ENCODE measurements at places on chromosomes 4 and X. TPM values are rescaled to one million over a fixed set of nuclear protein-coding genes. Genes with fewer than 3 reads are reported as not detected.
A peak's percentile ranks its signal among the peaks of the same experiment; 100 is the strongest.

DNA sequence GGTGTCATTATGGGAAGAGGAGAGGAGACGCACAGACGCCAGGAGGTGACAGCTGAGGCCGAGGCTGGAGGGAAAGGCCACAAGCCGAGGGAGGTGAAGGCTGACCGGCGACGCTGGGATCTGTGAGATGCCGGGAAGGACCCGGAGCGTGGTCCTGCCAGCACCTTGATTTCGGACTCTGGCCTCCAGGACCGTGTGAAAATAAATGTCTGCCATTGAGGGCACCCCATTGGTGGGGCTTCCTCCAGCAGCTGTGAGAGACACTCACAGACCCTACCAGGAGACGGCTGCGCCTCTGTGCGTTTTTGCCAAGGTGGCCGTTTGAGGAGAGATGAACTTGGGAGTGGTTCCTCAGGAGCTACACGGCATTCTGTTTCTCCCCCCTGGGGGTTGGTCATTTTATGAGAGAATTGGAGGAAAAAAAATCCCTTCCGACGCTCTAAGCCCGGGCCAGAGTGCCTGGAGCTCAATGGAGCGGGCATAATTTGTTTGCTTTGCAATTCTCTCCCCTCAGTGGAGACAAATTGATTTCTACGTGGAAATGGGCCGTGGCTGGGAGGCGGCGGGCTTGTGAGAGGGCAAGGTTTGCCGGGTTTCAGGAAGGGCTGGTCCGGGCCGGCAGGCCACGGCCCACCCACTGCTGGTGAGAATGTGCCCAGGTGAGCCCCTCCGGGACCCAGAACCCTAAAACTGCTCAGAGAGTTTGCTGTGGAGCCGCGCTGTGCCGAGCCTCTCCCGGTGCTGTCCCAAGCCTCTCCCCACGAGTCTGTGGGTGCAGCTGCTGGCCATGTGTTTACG lies 53.9 kb downstream of the CPZ start:
- H3K4me1 ChIP-seq, result no peaks in the 10 kb centered on the region
- H3K36me3 ChIP-seq, result no peaks in the 10 kb centered on the region
- no peak overlapping the region for H3K4me3 ChIP-seq
- no peak overlapping the region for H3K27ac ChIP-seq

GRCh38 chr4:55136634-55137033 lies 11.2 kb upstream of the KDR start:
- H3K4me1 ChIP-seq, result no peaks in the 10 kb centered on the region
- H3K27ac ChIP-seq, result no peak overlapping the region
- no peaks in the 10 kb centered on the region for H3K27me3 ChIP-seq
- DNase-seq, result no peak
- H3K4me3 ChIP-seq, result no peak overlapping the region
- H3K36me3 ChIP-seq, result no peaks in the 10 kb centered on the region

DNA sequence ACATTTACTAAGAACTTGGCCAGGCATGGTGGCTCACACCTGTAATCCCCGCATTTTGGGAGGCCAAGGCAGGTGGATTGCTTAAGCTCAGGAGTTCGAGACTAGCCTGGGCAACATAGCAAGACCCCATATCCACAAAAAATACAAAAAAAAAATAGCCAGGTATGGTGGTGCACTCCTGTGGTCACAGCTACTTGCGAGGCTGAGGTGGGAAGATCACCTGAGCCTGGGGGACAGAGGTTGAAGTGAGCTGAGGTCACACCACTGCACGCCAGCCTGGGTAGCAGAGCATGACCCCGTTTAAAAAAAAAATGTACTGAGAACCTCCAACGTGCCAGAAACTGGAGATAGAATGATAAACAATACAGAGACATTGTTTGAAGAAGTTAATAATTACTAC lies 8.0 kb downstream of the OPRPN start:
- H3K36me3 ChIP-seq, result no peaks in the 10 kb centered on the region
- DNase-seq, result no peak
- no peak overlapping the region for H3K4me3 ChIP-seq
- no peak overlapping the region for H3K27ac ChIP-seq
- H3K27me3 ChIP-seq, result no peaks in the 10 kb centered on the region

GRCh38 chr4:82423245-82424054 lies 6.8 kb downstream of the HNRNPDL start:
- DNase-seq, result no peak
- peaks cover 38% of the 10 kb centered on the region for H3K4me1 ChIP-seq
- no peak overlapping the region for H3K27ac ChIP-seq
- H3K27me3 ChIP-seq, result peaks cover 4% of the 10 kb centered on the region
- H3K36me3 ChIP-seq, result peaks cover 59% of the 10 kb centered on the region

GRCh38 chr4:2942532-2943363 lies 20.5 kb downstream of the NOP14 start:
- H3K27me3 ChIP-seq, result no peaks in the 10 kb centered on the region
- DNase-seq, result peak; percentile 74
- peaks cover 73% of the 10 kb centered on the region for H3K36me3 ChIP-seq
- peaks cover 62% of the 10 kb centered on the region for H3K4me1 ChIP-seq
- peak overlapping the region; percentile 93 for H3K27ac ChIP-seq
- peak overlapping the region; percentile 47 for H3K4me3 ChIP-seq

DNA sequence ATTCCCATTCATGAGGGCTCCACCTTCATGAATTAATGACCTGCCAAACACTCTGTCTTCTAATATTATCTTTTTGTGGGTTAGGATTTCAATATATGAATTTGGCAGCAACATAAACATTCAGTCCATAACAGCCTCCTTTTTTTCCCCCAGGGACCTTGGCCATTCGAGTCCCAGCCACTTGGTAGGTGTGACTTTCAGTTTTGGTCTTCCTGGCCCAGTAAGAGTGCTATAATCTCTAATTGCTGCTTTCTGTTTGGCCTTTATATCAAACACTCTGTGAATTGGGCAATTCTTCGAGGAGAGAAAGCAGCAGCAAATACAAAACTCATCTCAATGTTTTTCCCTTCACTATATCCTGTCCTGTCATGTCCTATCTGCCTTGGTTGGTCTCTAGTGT lies 12.4 kb upstream of the RADX start:
- H3K4me3 ChIP-seq, result no peak overlapping the region
- H3K36me3 ChIP-seq, result peaks cover 1% of the 10 kb centered on the region
- H3K4me1 ChIP-seq, result no peaks in the 10 kb centered on the region
- no peak overlapping the region for H3K27ac ChIP-seq
- DNase-seq, result no peak

- H3K27me3 ChIP-seq, result no peaks in the 10 kb centered on the region
- H3K36me3 ChIP-seq, result no peaks in the 10 kb centered on the region
- H3K4me1 ChIP-seq, result no peaks in the 10 kb centered on the region
- H3K4me3 ChIP-seq, result no peak overlapping the region
These were observed 55.2 kb downstream of the TRMT44 start for GRCh38 chr4:8495803-8496202.

- no peaks in the 10 kb centered on the region for H3K27me3 ChIP-seq
- no peak overlapping the region for H3K4me3 ChIP-seq
- peaks cover 15% of the 10 kb centered on the region for H3K36me3 ChIP-seq
- DNase-seq, result peak; percentile 41
These were observed 33.8 kb downstream of the RBBP7 start for GRCh38 chrX:16836371-16836770.

GRCh38 chr4:187414716-187415115 lies 580.9 kb upstream of the ZFP42 start:
- H3K4me3 ChIP-seq, result no peak overlapping the region
- DNase-seq, result no peak
- no peaks in the 10 kb centered on the region for H3K4me1 ChIP-seq
- H3K27me3 ChIP-seq, result no peaks in the 10 kb centered on the region
- H3K36me3 ChIP-seq, result no peaks in the 10 kb centered on the region
- H3K27ac ChIP-seq, result no peak overlapping the region

DNA sequence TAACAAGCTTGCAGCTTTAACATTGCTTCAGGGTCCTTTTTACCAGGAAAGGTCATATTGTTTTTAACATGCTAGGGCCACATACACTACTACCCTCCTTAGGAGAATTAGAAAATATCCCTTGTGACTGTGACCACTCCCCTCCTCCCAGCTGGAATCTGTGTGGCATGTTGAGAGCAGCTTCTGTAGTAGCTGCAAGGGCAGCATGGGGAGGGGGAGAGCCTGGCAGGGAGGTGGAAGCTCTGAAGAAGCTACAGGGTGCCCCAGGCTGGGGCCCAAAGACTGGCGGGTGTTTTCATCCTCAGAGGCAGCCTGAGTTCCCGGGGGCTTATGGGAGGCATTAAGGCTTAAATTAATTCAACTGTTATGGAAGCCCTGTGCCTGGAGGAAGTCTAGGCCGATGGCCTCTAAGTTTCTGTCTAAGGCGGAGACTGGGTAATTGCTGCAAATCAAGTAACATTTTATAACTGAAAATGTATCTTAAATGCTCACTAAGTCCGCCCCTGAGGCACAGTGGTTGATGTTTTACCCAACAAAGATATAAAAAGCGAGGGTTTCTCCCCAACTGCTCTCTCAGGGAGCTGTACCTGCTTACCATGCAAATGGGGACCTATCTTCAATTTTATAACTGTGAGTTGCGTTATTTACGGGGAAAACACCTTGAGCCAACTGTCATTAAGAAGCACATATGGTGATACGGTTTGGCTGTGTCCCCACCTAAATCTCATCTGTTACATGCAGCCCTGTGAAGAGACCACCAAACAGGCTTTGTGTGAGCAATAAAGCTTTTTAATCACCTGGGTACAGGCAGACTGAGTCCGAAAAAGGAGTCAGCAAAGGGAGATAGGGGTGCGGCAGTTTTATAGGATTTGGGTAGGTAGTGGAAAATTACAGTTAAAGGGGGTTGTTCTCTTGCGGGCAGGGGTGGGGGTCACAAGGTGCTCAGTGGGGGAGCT lies 37.4 kb upstream of the STS start:
- no peak for DNase-seq
- peaks cover 13% of the 10 kb centered on the region for H3K4me1 ChIP-seq
- H3K4me3 ChIP-seq, result no peak overlapping the region
- peak overlapping the region; percentile 74 for H3K27ac ChIP-seq
- peaks cover 16% of the 10 kb centered on the region for H3K36me3 ChIP-seq
- no peaks in the 10 kb centered on the region for H3K27me3 ChIP-seq

DNA sequence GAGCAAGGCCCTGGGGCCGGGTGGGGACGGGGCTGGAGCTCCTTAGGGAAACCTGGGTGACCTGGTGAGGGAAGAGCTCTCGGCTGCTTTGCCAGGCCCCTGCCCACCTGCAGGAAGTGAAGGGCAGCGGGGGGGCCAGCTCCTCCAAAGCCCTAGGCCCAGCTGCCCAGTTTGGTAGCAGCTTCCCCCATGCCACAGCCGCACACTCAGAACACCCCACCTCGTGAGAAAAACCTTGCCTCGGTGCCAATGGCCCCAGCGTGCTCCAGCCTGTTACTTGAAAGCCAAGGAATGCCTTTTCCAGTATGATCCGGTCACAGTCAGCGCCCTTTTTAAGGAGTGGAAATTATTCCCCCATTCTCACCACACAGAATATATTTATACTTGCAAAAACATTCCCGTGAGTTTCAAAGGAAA lies 38.3 kb downstream of the ACOX3 start:
- H3K36me3 ChIP-seq, result peaks cover 1% of the 10 kb centered on the region
- no peak overlapping the region for H3K4me3 ChIP-seq
- no peak for DNase-seq
- no peaks in the 10 kb centered on the region for H3K4me1 ChIP-seq
- no peaks in the 10 kb centered on the region for H3K27me3 ChIP-seq

- peak overlapping the region; percentile 12 for H3K4me3 ChIP-seq
- H3K36me3 ChIP-seq, result peaks cover 51% of the 10 kb centered on the region
- peak overlapping the region; percentile 84 for H3K27ac ChIP-seq
- peaks cover 83% of the 10 kb centered on the region for H3K4me1 ChIP-seq
These were observed 31.5 kb downstream of the GPR174 start for GRCh38 chrX:79176028-79176427.

- H3K4me3 ChIP-seq, result no peak overlapping the region
- DNase-seq, result no peak
- H3K27me3 ChIP-seq, result no peaks in the 10 kb centered on the region
- no peaks in the 10 kb centered on the region for H3K4me1 ChIP-seq
- no peak overlapping the region for H3K27ac ChIP-seq
These were observed 841.6 kb downstream of the RAPGEF2 start for GRCh38 chr4:159944477-159944876.

DNA sequence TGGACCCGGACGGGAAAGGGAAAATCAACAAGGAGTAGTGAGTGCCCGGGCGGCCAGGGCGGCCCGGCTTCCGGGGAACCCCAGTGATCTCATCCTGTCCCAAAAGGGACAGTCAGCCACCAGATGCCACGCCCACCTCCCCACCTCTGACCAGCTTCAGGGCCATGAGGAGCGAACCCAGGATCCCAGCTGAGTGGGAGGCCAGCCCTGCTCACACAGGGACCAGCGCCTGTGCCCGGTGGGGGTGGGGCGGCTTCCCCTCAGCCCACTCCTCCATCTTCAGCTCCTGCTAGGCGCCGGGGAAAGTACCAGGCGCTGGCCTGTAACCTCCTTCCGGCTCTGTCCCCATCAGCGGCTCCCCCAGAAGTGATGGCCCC lies 6.2 kb downstream of the MYL5 start:
- peak overlapping the region; percentile 80 for H3K27ac ChIP-seq
- H3K4me1 ChIP-seq, result peaks cover 16% of the 10 kb centered on the region
- H3K27me3 ChIP-seq, result no peaks in the 10 kb centered on the region
- DNase-seq, result no peak
- peak overlapping the region; percentile 70 for H3K4me3 ChIP-seq

GRCh38 chr4:138861135-138861534 lies 154.4 kb upstream of the NOCT start:
- H3K4me3 ChIP-seq, result no peak overlapping the region
- peaks cover 27% of the 10 kb centered on the region for H3K27me3 ChIP-seq
- H3K4me1 ChIP-seq, result no peaks in the 10 kb centered on the region
- H3K27ac ChIP-seq, result no peak overlapping the region
- no peak for DNase-seq

DNA sequence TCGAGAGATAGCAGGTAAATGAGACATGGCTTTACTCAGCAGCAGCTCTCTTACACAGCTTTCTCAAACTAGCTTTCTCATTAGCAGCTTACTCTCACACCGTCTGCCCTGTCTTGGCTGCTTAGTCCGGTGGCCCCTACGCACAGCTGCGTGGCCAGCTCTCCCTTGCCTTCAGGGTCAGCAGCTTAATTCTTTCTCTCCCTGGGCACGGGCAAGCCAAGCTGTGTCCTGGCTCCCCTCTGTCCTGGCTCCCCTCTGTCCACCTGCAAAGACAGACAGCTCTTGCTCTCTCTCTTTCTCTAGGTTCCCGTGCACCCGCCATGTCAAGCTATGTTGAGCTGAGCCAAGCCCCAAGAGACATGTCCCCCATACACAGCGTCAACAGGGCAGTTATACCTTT lies 39.4 kb downstream of the ZNF185 start:
- no peaks in the 10 kb centered on the region for H3K27me3 ChIP-seq
- H3K27ac ChIP-seq, result no peak overlapping the region
- peaks cover 8% of the 10 kb centered on the region for H3K4me1 ChIP-seq
- no peak overlapping the region for H3K4me3 ChIP-seq
- no peak for DNase-seq

The AMBN gene
- total RNA-seq, result not detected

The TLR8 gene
- total RNA-seq, result not detected

The FRMPD3 gene
- total RNA-seq, result not detected

The LRAT gene
- total RNA-seq, result not detected

The SLC4A4 gene
- total RNA-seq, result 3.9 TPM

The FDCSP gene
- not detected for total RNA-seq

The CCDC110 gene
- total RNA-seq, result not detected

The STPG2 gene
- not detected for total RNA-seq

The ARMCX4 gene
- 2.4 TPM for total RNA-seq
